ENCODE measurements at places on chromosomes 13 and 19.

DNA sequence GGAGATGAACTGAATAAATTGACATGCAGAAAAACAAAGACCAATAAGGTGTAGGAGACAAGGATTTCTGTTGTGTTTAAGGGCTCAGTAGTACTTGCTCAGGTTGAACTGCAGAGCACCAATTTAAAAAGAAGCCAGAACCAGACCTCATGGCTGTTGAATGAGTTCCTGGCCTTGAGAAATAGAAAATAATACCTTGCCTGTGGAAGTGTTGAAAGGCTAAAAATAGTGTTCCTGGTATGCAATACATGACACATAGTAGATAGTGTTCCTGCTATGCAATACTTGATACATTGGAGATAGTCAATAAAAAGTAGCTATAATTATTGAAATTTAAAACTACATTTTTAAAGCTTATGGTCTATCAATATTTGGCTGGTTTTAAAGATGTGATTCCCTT is 595.8 kb downstream of the PCDH9 start:
- no peak for DNase-seq

DNA sequence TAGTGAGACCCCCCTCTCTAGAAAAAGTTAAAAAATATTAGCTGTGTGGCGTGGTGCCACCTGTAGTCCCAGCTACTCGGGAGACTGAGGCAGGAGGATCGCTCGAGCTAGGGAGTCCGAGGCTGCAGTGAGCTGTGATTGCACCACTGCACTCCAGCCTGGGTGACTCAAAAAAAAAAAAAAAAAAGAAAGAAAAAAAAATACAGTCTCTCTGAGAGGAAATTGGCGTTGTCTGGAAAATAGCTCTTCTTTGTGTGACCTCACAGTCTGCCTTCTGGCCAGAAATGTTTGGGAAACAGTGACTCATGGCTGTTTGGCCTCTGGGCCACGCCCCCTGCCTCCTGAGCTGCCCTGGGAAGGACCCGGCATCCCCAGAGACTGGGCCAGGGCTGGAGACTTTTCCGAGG is 10.7 kb downstream of the MARCHF2 start:
- no peak for DNase-seq

- DNase-seq: no peak
Measured at GRCh38 chr13:113404366-113404722, 40.4 kb upstream of the GRTP1 start.

DNA sequence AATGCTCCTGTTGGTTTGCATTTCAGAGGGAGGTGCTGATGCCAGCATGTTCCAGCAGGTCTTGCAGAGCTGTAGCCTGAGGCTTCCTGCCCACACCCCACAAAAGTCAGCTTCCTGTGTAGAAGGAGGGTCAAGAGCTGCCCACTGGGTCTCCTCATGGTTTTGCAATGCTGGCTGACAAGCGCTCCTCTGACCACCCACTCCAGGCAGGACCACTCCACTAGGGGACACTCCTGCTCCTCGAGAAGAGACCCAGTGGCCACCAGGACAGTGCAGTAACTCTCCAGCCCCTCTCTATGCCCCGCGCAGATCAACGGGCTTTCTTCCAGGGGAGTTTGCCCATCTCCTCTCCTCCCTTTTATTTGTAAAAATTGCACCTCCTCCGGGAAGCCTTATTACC is 72.9 kb upstream of the UQCRFS1 start:
- peak; percentile 55 for DNase-seq

GRCh38 chr19:39299404-39299803 is 3.2 kb downstream of the IFNL1 start:
- DNase-seq: no peak

DNA sequence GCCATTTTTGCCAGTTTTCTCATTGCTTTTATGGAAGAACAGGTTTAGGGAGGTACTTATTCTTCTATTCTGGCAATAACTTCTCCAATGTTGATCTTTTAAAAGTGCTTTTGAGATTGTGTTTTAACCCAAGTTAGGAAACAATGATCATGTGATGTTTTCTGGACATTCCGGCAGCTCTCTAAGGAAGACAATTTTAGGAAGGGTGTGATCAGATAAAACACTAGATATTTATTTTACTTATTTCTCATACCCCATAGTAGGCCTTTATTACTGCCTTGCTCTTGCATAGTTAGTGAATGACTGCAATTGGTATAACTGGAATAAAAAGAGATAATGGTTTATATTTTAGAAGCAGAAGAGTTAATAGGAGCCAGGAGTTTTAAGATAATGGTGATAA is 68.4 kb upstream of the SPATA13 start:
- no peak for DNase-seq

Data from COR-L47 (cell line).